GM13976 (cell line): ENCODE measurements at places on chromosomes 16 and 17.

- no peak for DNase-seq
Observed at GRCh38 chr16:88058817-88059216, 107.6 kb downstream of the BANP start.

GRCh38 chr16:9497750-9498149 is 406.3 kb downstream of the HAPSTR1 start:
- no peak for DNase-seq

DNA sequence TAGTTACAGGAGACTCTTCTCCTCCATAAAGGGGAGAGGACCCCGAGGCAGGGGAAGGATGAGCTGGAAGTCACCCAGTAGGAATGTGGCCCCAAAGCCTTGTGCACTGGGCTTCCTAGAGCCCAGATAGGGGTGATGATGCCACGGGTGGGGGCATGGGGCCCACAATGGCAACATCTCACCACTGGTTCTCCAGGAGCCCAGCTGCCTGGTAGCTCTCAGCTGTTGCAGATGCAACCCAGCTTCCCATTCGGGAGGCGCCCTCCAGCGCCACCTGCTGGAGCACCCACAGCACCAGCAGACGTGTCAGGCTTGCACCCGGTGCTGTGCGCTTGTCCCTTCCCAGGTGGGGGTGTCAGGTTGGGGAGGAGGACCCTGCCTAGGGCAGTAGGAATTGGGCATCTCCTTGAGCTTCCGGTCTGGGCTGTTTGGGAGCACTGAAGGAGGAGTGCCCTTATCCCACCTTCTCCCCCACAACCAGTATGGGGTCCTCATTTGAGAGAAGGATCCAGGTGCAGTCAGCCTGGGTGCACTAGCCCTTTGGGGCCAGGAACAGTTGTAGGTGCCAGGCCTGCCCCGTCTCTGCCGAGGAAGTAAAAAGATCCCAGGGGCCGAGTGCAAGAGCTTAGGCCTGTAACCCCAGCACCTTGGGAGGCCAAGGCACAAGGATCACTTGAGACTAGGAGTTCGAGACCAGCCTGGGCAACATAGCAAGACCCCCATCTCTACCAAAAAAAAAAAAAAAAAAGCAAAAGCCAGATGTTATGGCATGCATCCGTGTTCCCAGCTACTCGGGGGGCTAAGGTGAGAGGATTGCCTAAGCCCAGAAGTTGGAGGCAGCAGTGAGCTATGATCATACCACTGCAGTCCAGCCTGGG is 14.4 kb downstream of the CDIPT start:
- DNase-seq, result peak; percentile 88

DNA sequence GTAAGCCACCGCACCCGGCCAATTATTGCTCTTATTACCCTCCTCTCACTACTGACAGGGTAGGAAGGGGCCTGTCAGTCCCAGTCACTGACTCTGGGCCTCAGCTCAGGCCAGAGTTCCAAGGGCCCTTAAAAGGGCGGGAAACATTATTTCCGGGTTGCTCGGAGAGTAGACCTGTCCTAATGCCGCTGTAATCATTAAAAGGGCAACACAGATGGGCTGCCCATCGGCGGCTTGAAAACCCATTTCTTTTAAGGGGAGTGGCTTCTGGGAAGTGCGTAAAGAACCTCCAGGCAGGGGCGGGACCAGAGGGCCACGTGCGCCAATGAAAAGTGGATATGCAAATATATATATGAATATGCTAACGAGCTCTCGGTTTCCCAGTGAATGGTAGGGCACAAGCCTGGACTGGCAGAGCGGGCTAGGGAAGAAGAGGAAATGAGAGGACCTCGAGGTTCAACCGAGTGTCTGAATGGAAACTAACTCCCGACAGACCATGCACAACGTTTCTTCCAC is 26.6 kb downstream of the PIPOX start:
- DNase-seq, result no peak

DNA sequence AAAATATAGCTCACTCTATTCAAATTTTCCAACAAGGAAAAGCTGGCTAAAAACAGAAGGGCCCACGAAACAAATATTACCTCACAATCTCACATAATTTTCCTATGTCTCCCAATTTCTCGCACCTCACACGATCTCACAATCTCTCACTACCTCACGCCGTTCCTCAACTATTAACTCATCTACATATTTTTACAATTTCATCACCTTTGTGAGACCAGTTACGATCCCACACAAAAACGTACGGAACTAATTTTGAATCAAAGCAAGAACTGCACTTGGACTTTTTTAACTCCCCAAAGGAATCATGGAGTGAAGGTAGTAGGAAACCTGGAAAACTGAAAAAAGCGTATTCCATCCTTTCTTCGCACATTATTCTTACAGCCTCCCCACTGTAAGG is 1.1 kb downstream of the CBX1 start:
- no peak for DNase-seq

DNA sequence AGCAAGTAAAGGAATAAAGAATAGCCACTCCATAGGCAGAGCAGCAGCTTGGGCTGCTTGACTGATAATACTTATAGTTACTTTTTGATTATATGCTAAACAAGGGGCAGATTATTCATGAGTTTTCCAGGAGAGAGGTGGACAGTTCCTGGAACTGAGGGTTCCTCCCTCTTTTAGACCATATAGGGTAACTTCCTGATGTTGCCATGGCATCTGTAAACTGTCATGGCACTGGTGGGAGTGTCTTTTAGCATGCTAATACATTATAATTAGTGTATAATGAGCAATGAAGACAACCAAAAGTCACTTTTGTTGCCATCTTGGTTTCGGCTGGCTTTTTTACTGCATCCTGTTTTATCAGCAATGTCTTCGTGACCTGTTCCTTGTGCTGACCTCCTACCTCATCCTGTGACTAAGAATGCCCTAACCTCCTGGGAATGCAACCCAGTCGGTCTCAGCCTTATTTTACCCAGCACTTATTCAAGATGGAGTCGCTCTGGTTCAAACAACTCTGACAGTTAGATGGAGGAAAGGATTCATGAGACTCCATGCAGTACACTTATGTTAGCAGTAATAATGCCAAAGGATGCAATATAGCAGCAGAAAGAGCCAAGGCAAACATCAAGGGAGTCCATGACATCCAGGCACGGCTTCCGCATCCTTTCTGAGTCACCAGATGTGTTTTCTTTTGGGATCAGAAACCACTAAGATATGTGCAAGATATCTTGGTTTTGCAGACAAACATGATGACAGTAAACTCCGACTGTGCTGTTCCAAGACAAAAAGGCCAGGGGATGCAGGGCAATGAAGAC is 55.8 kb upstream of the B4GALNT2 start:
- no peak for DNase-seq

GRCh38 chr17:79968116-79968515 is 67.6 kb downstream of the TBC1D16 start:
- DNase-seq, result no peak

GRCh38 chr16:3971261-3971660 is 90.7 kb upstream of the CREBBP start:
- peak; percentile 73 for DNase-seq

GRCh38 chr17:43169561-43170139 is 1.4 kb upstream of the NBR1 start:
- DNase-seq, result peak; percentile 47

DNA sequence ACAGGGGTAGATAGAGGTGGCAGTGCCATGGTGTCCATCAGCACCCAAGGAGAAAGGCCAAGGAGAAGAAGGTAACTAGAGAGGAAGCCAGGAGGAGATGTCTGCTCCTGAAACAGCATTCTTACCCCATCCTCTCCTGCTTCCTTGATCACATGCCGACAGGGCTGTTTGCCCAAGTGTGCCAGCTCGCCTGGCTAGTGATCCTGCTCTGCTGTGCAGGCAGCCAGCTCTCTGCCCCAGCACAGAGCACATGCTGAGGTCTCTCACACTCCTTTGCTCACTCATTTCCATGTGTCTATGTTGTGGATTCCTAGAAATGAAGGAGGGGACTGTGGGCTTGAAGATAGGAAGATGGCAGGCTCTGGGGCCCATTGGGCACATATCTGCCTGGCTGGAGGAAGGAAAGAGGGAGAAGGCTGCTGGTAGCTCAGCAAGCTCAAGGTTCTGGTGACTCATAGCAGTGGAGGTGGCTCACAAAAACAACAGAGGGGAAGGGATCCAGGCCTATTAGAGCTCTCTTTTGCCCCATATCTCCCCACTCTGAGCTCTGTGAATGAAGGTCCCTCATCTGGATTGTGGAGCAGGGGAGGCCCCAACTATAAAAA is 54.3 kb downstream of the NEUROD2 start:
- no peak for DNase-seq

- peak; percentile 41 for DNase-seq
Observed at GRCh38 chr17:58991718-58992331, 114.9 kb downstream of the TRIM37 start.

DNA sequence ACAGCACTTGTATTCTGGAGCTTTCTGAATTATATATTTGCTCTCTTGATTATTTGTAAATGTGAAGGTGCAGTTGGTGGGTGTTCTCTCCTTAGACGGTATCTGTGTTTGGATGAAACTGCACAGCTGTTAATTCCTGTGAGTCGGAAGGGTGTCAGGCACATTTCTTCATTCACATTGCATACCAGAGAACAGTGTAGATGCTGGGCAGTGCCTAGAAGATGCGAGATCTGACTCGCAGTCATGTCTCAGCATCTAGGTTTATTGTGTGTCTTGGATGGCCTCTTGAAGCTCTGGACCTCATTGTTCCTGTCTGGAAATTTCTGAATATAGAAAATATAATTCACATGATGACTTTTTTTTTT is 61.2 kb downstream of the CLEC16A start:
- no peak for DNase-seq

GRCh38 chr17:48901241-48901640 is 7.0 kb upstream of the UBE2Z start:
- DNase-seq, result no peak
